ENCODE measurements at places on chromosomes 1 and 21. TPM values are rescaled to one million over a fixed set of nuclear protein-coding genes. Genes with fewer than 3 reads are reported as not detected.

DNA sequence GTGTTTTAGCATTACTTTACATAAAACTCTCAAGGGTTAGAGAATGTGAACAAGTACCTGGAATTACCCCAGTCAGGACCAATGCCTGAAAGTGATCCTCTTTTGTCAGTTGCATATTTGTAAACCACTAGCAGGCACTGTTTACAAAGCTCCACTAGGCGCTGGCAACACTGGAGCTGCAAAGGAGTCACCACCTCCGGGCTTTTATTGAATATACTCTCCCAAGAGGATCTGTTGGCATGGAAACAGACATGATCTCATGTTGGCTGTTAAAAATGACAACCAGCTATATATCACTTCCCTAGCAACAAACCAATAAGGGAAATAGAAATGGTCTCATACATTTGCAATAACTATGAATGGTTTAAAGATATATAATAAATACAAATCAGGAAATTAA lies 116.0 kb downstream of the TTLL7 start:
- no peaks in the 10 kb centered on the region for H3K4me1 ChIP-seq
- H3K27me3 ChIP-seq = no peaks in the 10 kb centered on the region
- H3K36me3 ChIP-seq = no peaks in the 10 kb centered on the region
- no peak overlapping the region for H3K27ac ChIP-seq
- H3K4me3 ChIP-seq = no peak overlapping the region

DNA sequence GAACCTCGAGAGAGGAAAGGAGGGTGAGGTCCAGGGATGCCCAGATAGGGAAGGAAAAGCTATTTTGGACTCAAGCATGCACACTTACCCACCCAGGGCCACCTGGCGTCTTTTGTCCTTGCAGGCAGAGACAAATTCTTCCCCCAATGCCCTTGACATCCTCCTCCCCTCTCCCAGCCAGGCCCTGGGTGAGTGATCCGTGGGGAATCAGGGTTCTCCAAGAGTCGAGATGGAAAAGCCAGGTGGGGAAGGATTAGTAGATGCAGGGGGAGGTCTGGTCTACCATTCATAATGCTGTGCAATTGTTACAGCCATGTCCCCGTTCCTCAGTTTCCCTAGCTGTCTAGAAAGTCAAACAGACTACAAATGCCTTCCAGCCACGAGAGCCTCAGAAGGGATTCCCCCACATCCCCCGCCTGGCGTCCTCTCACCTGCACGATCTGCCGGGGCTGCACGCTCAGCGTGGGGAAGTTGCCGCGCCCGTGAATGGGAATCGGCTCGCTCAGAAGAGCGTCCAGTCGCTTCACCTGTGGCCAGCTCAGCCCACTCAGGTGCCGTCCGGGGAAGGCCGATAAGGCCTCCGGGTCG lies 580 bp downstream of the TENT5B start:
- no peaks in the 10 kb centered on the region for H3K27me3 ChIP-seq
- no peaks in the 10 kb centered on the region for H3K36me3 ChIP-seq
- no peak overlapping the region for H3K27ac ChIP-seq

GRCh38 chr1:107552781-107553180 lies 411.9 kb downstream of the NTNG1 start:
- no peak overlapping the region for H3K27ac ChIP-seq
- DNase-seq = no peak
- no peaks in the 10 kb centered on the region for H3K27me3 ChIP-seq
- no peak overlapping the region for H3K4me3 ChIP-seq
- H3K36me3 ChIP-seq = no peaks in the 10 kb centered on the region

- H3K4me3 ChIP-seq = no peak overlapping the region
- H3K27me3 ChIP-seq = no peaks in the 10 kb centered on the region
- DNase-seq = no peak
- no peak overlapping the region for H3K27ac ChIP-seq
- H3K36me3 ChIP-seq = no peaks in the 10 kb centered on the region
Observed at GRCh38 chr1:96978444-96978843, 256.9 kb downstream of the PTBP2 start.

DNA sequence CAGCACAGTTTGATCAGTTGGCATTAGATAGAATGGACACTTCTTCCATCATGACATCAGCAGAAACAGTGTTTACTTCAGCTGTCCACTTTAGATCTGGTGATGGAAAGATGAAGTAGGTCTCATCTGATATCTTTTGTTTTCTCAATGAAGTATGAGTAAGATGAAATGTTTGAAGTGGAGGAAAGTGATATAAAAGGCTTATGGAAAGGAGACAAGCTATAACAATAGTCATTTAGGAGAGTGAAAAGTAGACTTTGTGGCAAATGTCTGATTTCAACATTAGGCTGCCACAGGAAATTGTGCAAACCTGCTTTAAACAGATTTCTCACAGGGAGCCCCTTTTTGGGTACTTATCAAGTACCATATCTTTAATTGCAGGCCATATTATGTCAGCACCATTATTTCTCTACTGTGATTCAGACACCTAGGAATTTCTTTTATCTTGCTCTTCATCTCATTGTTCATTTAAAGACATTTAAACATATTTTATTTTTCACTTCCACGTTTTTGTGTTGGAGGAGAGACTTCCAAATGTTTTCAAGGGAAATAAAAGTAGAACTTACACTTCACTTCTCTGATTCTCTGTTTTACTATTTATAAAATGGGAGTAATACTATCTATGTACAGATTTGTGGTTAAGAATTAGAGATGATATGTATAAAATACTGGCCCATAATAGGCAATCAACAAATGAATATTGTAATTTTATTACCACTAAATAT lies 18.1 kb downstream of the PDC start:
- H3K27me3 ChIP-seq = no peaks in the 10 kb centered on the region
- H3K4me3 ChIP-seq = no peak overlapping the region
- no peaks in the 10 kb centered on the region for H3K36me3 ChIP-seq
- no peak overlapping the region for H3K27ac ChIP-seq

DNA sequence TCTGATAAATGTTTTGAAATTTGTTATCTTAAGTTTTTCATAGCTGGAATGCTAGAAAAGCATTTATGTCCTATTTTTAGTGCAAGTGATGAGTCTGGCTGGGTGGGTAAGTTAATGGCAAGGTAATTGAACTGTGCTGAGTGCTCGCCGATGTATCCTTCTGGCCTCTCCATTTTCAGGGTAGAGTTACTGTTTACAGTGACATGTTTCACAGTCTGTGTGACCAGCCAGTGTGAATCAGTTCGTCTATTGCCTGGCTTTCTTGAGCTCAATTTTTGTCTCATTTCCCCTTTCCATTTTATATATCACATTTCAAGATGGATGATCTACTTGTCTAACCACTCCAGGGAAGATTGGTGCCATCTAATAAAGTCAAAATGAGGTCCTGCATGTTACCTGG lies 44.1 kb downstream of the ITSN1 start:
- no peaks in the 10 kb centered on the region for H3K36me3 ChIP-seq
- H3K27ac ChIP-seq = peak overlapping the region; percentile 76
- no peaks in the 10 kb centered on the region for H3K27me3 ChIP-seq
- no peak overlapping the region for H3K4me3 ChIP-seq
- peaks cover 17% of the 10 kb centered on the region for H3K4me1 ChIP-seq

- no peak overlapping the region for H3K27ac ChIP-seq
- H3K4me3 ChIP-seq = no peak overlapping the region
- no peak for DNase-seq
- H3K4me1 ChIP-seq = no peaks in the 10 kb centered on the region
Observed at GRCh38 chr1:101540161-101540560, 303.3 kb downstream of the S1PR1 start.

USP25 gene
- total RNA-seq = 54.2 TPM

GRCh38 chr1:100219883-100220282 lies 29.8 kb downstream of the DBT start:
- H3K27ac ChIP-seq = no peak overlapping the region
- no peaks in the 10 kb centered on the region for H3K27me3 ChIP-seq
- no peak for DNase-seq
- H3K4me3 ChIP-seq = no peak overlapping the region

DNA sequence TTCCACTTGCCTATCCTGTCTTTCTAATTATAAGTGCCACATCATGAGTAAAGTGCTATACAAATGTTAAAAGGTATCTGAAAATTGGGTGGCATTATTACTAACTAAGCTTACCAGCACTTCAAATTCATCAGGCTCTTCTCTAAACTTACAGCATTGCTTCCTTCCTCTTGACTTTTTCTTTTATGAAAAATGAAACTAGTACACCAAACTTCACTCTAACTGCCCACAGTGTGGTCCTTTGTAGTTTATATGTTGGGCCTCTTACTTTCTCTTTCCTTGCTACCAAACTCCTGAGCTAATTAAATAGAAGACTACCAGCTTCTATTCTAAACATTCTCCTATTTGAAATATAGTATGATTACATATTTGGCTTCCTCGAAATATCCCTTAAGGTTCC lies 81.8 kb downstream of the NOTCH2 start:
- no peaks in the 10 kb centered on the region for H3K27me3 ChIP-seq
- peaks cover 4% of the 10 kb centered on the region for H3K4me1 ChIP-seq
- no peak for DNase-seq
- no peak overlapping the region for H3K4me3 ChIP-seq
- H3K36me3 ChIP-seq = peaks cover 3% of the 10 kb centered on the region

DNA sequence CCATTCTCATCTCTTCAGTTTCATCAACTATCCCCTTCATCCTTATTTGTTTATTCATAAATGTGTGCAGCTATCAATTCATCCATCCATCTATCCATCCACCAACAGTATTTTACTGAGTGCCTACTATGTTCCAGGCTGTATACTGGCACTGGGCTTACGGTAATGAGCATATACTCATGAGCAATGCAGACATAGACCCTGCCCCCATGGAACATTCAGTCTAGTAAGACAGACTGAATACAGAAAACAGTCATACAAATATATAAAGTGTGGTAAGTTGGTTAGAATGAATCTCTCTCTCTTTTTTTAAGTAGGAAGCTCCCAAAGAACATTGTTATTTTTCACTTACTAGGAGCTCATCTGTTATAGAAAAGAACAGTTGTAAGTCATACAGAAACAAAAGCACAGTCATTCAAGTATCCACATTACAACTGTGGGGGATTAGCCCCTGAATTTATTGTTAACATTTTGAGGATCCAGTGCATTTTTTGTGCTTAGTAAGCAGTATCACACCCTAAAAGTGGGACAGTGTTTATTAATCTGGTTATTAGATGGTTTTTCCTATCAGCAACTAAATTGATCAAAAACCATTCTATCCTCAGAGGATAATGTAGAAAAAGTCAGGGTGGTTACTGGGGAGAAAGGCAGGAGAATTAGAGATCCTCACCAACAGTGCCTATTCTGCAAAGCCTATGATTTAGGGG lies 3.6 kb downstream of the SLC16A4 start:
- no peak for DNase-seq
- H3K27me3 ChIP-seq = no peaks in the 10 kb centered on the region
- peaks cover 2% of the 10 kb centered on the region for H3K36me3 ChIP-seq
- H3K27ac ChIP-seq = no peak overlapping the region
- no peak overlapping the region for H3K4me3 ChIP-seq

- H3K27me3 ChIP-seq = no peaks in the 10 kb centered on the region
- no peaks in the 10 kb centered on the region for H3K36me3 ChIP-seq
- DNase-seq = no peak
- no peaks in the 10 kb centered on the region for H3K4me1 ChIP-seq
- H3K27ac ChIP-seq = no peak overlapping the region
Observed at GRCh38 chr1:58854576-58854975, 70.7 kb upstream of the JUN start.

PLEKHN1 gene
- total RNA-seq = 0.52 TPM

DNA sequence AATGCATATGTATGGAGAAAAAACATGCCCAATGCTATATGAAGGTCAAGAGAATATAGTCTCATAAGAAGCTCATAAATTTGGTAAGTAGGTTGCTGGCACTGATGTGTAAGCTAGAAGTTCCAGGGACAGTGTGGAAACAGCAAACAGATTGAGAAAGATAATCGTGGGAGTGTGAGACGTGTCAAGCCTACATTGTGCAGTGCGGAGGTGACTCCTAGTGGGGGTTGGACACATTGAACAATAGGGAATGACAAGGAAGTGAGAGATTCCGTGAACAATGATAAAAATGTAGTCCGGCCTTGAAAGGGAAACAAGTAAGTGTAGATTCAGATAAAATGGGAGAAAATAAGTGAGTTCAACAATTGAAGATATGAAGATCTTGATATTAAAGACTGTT lies 788.4 kb upstream of the PRMT6 start:
- no peak overlapping the region for H3K4me3 ChIP-seq
- H3K27me3 ChIP-seq = no peaks in the 10 kb centered on the region
- no peaks in the 10 kb centered on the region for H3K4me1 ChIP-seq
- H3K36me3 ChIP-seq = no peaks in the 10 kb centered on the region

- no peaks in the 10 kb centered on the region for H3K27me3 ChIP-seq
- no peaks in the 10 kb centered on the region for H3K36me3 ChIP-seq
- H3K4me3 ChIP-seq = no peak overlapping the region
- DNase-seq = no peak
- no peak overlapping the region for H3K27ac ChIP-seq
Observed at GRCh38 chr1:153550827-153551500, 1.9 kb upstream of the S100A3 start.

PIK3R3 gene
- total RNA-seq = 32.0 TPM

DNA sequence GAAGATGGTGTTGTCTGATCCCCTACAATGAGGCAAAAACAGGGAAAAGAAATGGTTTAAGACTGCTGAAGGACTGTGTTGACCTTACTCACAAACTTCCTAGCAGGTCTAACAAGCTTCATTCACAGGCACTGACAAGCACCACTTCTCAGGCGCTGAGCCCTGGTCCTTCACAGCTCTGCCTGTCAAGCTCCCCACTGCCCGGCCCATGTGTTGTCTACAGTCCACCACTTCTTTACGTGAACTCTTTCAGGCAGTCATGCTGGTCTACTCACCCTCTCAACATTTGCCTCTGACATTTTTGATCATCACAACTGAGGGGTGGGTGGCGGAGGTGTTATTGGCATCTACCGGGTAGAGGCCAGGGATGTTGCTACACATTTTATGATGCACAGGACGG lies 40.7 kb upstream of the MYBPHL start:
- H3K4me1 ChIP-seq = no peaks in the 10 kb centered on the region
- DNase-seq = no peak
- H3K4me3 ChIP-seq = no peak overlapping the region
- H3K27ac ChIP-seq = no peak overlapping the region
- no peaks in the 10 kb centered on the region for H3K27me3 ChIP-seq

RBM11 gene
- 1.7 TPM for total RNA-seq

GRCh38 chr1:170864876-170865538 lies 70.3 kb upstream of the MROH9 start:
- no peaks in the 10 kb centered on the region for H3K27me3 ChIP-seq
- no peaks in the 10 kb centered on the region for H3K36me3 ChIP-seq
- H3K4me1 ChIP-seq = no peaks in the 10 kb centered on the region
- DNase-seq = no peak
- no peak overlapping the region for H3K4me3 ChIP-seq

CD1E gene
- total RNA-seq = not detected

DNA sequence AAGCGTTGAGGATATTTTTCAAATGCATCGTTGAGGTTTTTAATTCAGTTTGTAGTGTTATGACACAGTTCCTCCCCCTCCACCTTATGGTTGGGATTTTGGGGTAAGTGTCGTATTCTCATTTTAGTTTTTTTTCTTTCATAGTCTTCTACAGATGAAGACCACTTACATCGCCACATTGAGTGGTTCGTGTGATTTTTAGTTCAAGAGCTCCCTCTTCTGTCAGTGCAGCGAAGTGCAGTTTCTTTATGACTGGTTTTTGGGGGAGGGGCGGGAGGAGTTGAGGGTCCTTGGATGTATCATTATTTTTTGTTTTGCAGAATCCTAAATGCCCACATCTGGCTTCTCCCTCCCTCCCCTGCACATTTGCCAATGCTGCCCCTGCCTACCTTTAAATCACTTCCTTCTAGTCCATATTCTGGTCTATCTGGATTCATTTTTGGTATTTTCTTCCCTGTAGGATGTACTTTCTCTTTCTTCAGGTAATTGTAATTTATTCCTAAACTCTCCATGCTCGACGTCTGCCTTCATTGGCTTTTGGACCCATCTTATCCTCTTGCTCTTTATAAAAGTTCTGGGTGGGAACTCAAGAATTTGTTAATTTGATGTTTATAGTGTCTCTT lies 433.1 kb downstream of the CAMTA1 start:
- no peak overlapping the region for H3K4me3 ChIP-seq
- no peaks in the 10 kb centered on the region for H3K27me3 ChIP-seq
- DNase-seq = no peak
- H3K4me1 ChIP-seq = no peaks in the 10 kb centered on the region
- no peak overlapping the region for H3K27ac ChIP-seq
